Stimulated activated CD8-positive, alpha-beta memory T cell treated with anti-CD3 and anti-CD28 coated beads, Interleukin-7, amount 100 ng/mL, for 1 hour (primary cell): ENCODE measurements at places on chromosomes 6 and 20.

DNA sequence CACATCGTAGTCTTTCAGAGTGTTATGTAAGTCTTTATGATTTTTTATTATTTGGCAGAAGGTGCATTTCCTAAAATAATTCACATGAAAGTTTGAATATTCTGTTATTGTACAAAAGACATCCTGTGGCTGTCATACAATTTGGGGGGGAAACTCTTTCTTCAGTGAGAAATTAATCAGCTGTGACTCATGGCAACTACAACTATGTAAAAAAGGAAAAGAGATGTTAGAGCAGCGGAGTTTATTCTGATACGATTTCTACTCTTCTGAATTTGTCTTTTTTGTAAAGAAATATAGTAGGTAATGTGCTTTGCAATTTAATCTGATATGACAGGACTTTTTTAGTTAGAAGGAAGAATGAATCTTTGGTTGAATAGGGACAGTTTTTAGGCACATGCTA, 14.2 kb downstream of the COL19A1 start:
- no peak for DNase-seq

DNA sequence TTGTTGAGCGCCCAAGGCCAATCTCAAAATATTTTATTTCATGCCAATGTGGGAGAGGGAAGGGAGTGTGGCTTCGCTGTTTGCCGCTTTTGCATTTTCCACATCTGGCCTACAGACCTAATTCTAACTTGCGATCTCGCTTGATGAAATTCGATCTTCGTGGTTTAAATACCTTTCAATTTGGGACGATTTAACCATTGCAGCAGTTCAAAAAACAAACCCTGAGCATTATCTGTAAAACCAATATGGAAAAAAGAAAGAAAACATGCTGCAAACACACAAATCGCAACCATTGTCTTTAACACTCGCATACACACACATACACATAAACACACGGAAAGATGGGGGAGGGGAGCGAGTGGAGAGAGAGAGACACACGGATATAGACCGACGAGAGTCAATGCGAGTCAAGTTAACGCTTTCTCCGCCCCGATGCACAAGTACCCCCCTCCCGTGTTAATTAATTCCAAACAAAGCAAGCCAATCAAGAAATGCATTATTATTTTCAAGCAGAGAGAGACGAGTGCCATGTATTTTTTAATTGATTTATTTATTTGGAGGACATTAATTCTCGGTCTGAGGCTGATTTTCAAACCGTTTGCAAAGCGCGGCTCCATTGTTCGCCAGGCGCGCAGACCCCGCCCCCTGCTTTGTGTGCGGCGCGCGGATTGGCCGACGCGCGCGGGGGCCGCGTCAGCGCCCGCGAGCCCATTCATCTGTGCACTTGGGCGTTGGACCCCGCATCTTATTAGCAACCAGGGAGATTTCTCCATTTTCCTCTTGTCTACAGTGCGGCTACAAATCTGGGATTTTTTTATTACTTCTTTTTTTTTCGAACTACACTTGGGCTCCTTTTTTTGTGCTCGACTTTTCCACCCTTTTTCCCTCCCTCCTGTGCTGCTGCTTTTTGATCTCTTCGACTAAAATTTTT, at the start of gene MARCKS:
Gene MARCKS, plus strand, starts transcription at position 721 of the 931 bp plus-strand sequence. CDS start 401 bp downstream, outside the sequence.
- DNase-seq, result no peak

- no peak for DNase-seq
These were observed 683.6 kb downstream of the BCKDHB start for GRCh38 chr6:80789912-80790570.

DNA sequence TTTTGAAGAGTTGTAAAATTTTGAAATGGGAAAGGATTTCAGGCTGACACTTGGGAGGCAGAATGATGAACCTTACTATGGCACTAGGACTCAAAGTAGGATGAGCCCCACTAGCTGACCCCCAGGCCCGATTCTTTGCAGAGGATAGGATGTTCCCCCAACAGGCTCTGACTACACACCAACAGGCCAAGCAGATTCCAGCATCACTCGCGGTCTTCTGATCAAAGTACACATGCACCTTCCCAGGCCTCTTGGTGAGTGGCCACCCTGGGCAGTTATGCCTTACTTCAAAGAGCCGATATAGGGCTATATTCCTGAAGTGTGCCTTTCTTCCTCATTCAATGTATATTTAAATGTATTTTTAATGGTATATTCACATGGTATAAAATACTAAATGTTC, 117.6 kb upstream of the TMEM181 start:
- DNase-seq, result no peak

- DNase-seq, result no peak
These were observed 10.6 kb upstream of the NXT1 start for GRCh38 chr20:23339986-23340385.

DNA sequence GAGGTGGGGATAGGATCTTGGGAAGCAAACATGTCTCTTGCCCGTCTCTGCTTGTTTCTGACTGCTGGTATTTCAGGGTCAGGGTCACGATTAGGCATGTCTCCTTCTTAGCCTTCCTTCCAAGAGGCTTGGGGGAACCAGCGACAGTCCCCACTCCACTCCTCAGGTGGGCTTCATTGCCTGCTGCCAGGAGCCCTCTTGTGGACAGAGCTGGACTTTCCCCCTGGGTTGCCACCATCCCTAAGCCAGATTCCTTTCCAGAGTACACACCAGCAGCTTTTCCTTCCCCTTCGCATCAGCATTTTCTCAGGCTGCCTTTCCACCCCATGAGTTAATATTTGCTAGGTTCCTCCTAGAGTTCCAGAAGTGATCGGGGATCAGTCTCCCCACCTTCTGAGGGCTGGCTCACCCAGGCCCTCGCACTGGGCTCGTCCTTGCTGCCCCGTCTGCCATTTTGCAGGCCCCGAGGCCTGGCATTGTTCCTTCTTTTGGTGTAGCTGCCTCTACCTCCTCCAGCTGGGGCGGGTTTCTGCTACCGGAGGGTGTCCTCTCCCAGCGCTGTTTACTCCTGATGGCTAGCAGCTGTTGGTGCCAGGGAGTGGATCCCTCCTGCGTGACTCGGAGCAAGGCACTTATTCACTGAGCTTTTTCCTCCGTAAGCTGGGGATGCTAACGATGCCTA, 8.8 kb upstream of the C20orf144 start:
- no peak for DNase-seq

DNA sequence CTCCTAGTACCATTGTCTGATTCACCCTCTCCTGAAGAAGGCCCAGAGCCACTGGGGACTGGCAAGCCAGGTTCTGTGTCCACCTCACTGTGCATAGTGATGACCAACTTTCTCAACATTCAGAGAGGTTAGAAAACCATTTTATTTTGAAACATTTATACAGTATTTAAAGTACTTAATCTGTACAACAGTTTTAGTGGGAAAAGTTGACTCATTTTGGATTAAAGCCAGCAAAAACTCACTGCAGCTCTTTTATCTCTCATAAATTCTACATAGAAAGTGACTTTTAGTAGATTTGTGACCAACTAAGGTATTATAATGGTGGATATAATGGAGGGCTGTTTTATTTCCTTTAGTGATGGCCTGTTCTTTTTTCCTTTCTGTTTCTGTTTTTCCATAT, 9.7 kb downstream of the TULP4 start:
- DNase-seq, result no peak

DNA sequence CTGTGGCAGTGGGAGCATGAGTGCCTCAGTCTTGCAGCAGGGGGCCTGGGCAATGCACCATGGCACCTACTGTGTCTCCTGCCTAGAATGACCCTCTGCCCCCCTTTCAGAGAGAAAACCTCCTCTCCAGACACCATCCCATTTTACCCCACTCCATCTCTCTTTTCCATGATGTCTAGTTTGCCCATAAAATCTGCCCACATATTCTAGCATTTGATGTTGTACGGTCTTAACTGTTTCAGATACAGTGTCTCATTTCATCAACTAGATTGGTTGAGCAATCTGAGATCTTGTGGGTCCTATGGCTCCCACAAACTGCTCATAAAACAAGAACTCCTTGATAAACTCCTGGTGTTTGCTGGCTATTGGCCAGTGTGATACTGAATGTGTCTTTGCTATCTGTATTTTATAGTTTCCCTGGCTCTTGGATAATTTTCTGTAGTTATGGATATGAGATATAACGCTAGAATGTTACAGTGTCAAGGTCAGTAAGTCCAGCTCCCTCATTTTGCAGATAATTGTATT, 8.1 kb downstream of the PNPLA1 start:
- no peak for DNase-seq

DNA sequence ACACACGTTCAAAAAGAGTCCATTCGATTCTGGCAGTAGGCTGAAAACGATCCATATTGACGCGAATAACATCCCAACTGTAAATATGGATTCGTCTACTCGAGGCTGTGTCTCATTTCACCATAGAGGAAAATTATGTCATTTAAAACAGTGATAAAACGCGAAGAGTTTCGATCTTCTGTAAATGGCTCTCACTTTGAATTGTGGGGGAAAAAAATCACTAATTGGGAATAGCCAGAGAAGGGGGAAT, 845 bp upstream of the MARCKS start:
- no peak for DNase-seq

DNA sequence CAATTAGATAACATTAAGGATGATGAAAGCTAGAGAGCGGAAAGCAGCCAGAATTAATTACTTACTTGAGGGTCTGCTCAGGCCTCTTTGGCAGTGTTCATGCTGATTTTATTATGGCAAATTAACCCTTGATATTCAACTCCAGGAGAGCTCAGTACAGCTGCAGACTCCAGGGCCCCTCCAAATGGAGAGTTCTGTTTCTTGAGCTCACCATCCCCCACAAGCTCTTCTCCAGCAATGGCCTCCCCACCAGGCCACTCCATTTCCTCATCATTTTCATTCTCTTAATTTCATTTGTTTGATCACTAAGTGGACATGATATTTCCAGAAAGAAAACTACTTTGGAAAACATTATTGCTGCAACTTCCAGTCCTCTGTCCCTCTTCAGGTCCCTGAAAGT, 513.3 kb upstream of the NOX3 start:
- no peak for DNase-seq

- DNase-seq, result no peak
These were observed 250.5 kb upstream of the PRND start for GRCh38 chr20:4471221-4471620.

- no peak for DNase-seq
These were observed 155.5 kb downstream of the PRL start for GRCh38 chr6:22141241-22141745.

DNA sequence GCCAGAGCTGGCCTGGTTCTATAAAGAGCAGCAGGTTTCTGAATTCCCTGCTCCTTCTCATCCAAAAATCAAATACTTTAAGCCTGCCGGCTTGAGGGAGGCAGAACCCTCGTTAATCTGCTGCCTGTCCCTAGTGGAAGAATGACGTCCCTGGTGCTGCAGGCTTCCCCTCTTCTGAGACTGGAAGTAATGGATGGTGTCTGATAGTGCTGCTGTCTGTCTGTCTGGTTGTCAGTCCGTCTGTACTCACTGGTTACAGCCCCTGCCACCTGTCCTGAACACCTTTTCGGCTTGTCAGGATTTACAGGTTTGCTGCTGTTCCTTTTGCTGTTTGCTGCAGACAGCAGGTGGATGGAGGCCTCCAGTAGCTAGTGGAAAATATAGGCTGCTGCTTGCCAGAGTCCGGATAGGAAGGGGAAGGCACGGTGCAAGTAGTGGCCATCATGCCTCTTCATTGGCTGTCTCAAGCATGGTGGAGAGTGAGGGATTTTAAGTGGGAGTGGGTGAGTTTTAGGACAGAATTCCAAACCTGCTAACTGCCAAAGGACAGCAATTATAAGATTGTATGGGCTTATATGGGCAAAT, 2.5 kb downstream of the RIMS1 start:
- DNase-seq, result no peak

- no peak for DNase-seq
These were observed 19.3 kb upstream of the ZNF831 start for GRCh38 chr20:59144179-59144830.

DNA sequence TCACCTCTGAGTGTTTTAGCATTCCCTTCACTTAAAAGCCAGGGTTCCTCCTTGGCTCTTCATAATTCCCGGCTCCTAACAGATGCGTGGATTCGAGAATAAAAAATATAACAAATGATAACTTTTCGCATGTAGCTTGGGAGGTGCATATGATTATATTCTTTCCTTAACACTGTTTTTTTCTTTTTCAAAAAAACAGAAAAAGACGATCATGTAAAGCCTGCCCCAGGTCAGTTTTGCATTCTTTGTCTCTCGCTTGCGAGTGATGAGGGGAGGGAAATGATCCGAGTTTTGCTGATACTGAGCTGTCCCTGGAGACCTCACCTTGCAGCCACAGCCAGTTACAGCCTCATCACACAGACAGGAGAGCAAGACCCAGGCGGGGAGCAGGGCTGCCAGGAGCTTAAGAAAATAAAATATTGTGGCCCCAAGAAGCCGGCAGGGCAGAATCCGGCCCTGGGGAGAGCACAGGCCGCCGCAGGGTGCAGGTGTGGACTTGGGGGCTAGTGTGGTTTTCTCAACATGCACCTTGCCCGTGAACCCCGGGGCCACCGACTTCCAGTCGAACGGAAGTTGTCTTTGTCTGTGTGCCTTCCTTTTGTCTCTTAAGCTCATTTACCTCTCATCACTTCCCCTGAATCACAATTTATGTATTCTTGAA, 301.8 kb downstream of the TAF4 start:
- no peak for DNase-seq

DNA sequence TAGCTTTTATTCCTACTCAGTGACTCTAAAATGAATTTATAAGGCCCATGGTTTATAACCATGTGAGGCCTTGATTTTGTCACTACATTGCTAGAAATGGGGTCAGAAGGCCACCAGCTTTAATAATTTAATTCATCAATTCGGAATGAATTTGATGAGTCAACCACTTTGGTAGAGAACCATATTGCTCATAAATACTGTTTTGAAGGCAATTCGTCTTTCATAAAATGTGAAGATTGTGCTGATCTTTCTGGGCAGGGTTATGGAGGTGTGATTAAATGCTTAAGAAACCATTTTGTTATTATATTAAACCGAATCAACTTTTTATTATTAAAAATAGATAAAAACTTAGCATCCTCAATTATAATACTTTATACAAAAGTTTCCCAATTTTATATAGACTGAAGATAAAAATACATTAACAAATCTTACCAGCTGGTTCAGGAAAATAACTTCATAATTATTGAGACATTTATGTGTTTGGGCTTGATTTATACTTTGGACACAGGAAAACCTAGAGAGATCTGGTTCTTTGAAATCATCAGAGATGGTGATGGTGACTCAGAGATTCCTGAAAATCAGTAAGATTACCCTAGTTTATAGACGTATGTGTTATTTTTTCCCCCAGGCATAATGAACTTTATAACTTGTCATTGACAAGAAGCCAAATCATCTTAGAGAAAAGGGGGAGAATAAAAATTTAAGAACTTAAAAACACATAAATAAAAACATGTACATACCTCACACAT, 10.6 kb downstream of the HCRTR2 start:
- DNase-seq, result no peak
